ENCODE measurements at places on chromosomes 1 and 21.
A peak's percentile ranks its signal among the peaks of the same experiment; 100 is the strongest.

- no peak for DNase-seq
These were observed 78.1 kb downstream of the DESI2 start for GRCh38 chr1:244730934-244731434.

DNA sequence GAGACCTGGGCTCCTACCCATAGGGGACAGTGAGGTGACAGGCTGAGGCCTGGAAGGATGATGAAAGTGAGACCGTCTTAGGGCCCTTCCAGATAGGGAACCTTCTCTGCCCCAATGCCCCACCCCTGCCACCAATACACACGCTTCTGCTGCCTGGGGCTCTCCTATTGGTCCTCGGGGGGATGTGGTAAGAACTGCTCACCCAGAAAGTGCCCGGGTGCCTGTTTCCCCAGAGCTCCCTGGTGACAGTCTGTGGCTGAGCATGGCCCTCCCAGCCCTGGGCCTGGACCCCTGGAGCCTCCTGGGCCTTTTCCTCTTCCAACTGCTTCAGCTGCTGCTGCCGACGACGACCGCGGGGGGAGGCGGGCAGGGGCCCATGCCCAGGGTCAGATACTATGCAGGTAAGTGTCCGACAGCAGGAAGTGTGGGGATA, 948 bp downstream of the SEMA4A start:
- no peak for DNase-seq

DNA sequence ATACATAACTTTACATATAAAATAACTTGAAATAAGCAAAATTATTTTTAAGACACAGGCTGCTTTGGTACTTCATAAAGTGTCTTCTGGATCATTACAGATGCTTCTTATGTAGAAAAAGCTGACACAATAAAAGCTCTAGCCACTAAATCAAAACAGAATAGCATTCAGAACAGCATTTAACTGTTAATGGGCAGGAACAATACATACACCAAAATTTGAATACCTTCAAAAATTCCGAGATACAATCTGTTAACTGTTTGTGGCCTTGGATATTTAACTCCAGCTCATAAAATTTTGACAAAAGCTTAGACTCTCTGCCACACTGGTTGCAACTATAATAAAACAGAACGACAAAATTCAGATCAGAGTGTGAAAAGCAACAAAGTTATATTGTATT, 31.7 kb downstream of the USP48 start:
- DNase-seq = no peak

DNA sequence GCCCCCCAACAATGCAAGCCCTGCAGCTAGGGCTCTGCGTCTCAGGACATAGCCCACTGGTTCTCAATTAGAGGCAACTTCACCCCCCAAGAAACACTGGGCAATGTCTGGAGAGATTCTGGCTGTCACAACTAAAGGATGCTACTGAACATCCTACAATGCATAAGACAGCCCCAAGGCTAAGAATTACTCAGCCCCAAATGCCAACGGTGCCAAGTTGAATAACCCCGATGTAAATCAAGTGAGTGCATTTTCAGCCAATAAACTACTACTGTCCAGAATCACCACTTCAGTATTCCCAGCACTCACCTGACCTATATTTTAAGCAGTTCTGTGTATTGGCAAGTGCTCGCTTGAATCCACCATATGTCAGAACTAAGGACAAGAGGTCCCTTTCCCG, 6.9 kb downstream of the RIPK4 start:
- no peak for DNase-seq

DNA sequence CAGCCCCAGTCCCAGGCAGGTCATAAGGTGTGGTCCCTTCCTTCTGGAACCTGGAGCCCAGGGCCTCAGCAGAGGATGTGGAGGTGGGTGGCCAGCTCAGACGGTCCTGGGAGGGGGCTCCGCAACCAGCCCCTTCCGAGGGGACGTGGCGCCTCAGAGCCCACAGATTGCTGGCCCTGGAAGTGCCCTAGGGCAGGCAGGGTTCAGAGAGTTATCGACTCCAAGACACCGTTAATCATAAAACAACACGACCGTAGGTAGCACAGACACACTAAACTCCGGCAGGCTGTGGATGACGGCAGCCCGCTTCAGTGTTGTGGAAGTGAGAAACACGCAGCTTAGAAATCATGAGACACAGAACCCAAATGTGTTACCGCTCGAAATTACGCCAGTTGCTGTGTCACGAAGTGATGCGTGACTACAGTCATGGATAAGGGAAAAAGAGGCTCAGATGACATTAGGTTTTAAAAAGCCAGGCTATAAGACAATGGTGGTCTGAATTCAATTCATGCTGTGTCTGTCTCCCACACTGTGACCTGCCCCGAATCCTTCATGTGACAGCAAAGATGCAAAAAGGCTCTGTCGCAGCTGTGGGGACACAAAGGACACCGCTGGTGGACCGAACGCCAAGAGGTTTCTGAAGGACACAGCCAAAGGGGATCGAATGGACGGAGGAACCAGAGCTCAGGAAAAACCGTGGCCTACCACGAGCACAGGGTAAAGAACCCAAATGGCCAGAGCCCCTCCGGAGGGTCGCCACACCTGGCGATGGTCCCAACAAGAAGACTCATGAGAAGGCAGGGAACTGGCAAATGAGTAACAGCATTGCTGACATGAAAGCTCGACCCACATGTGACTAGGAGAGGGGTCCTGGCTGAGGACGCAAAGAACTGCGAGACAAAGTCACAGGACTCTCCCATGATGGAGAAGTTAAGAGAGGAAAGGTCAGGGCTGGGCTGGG, 1.7 kb upstream of the SUMO3 start:
- DNase-seq = no peak

DNA sequence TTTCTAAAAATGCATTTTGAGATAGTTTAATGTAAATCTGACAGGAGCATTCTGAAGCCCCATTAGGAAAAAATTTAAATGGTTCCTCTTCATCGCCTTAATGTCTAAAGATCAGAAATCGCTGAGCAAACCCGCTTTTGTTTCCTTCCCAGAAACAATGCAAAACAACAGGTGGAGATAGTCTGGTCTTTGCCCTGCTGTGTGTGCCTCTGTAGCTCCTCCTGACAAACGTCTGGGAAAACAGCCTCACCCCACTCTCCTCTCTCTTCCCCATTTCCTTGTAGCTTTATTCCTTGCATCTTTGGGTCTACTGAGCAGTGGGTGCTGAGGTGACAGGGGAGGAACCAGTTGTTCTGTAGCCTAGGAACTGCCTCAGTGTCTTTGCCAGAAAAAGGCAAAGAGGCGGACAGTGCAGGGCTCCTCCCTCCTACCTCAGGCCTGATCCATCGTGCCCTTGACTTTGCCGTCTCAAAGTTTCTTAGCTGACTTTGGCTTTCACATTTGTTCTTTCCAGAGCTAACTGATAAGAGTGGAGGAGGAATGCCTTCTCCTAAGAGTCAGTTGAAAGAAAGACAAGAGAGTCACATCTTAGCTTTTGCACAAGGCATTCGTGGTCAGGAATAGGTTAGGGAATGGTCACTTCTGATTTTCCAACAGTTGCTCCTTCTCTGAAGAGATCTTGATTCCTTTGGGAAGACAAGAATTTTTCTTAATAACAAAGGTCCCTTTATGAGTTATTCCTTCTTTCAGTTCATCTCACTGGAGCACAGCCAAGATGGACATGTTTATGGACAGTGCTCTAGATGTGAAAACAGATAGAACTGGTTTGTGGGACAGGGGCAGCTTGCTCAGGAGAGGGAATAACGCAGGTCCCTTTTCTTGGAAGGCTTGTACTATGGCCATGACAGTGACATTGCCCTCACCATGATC, 24.9 kb downstream of the SYT11 start:
- DNase-seq = no peak

DNA sequence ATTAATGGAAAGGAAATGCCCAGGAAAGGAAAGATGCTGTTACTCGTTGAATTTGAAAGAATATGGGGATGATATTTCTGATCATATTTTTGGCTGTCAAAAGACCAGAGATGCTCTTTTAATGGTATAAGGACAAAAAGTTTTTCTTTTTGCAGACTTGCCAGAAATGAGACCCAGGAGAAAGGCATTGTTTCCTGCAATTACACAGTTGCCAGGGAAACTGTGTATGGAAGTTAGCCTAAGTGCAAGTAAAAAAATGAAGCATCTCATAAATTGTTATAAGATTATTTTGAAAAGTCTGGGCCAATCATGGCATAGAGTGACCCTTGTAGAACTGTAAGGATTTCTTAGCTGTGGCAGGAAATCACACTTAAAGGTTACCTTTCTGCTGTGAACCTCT, 155.7 kb upstream of the BEND5 start:
- peak; percentile 8 for DNase-seq

- no peak for DNase-seq
These were observed 6.7 kb downstream of the PM20D1 start for GRCh38 chr1:205843036-205843859.
